ENCODE measurements at places on chromosomes 1 and 21.

DNA sequence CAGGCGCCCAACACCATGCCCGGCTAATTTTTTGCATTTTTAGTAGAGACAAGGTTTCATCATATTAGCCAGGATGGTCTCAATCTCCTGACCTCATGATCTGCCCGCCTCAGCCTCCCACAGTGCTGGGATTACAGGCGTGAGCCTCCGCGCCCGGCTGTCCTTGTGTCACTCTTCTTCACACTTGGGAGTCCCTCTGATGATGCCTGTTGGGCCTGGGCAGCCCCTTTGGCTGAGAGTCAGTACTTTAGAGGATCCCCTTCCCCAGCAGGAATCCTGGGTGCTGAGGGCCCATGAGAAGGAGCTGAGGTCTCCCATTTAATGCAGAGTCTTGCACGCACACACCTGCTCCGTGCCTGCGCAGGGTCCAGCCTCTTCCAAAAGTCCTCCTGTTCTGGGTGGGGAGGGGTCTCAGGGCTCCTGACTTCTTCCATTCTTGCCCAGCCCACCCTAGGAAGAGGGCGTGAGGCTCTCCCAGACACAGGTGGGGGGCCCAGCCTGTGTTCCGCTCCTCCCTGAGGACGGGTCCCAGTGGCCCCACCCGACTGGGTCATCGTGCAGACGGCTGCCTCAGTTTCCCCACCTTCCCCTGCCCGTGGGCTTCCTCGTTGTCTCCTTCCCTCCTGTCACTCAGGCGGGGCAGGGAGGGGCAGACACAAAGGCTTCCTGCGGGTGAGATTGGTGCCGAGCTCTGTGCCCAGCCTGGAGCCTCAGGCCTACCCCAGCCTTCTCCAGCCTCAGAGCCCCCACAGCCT lies 3.9 kb downstream of the TTLL10 start:
- DNase-seq: no peak

- DNase-seq: peak; percentile 100
Observed at GRCh38 chr1:15261155-15262002, 14.4 kb downstream of the FHAD1 start.

DNA sequence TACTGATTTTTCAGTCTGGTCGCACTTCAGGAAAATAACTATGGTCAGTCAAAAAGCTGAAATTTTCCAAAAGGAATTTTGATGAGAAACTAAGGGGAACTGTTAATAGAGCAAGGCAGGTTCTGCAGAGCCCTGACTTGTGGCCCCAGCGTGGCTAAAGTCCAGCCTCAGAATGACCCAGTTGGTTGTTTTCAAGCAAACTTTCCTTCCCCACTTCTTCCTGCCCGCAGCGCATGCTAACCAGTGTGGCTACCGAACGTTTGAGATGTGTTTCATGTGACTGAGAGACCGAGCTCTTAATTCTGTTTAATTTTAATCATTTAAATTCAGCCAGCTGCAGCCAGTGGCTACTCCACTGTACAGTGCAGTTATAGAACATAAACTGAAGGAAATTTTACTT lies 6.2 kb upstream of the IL10RB start:
- no peak for DNase-seq

DNA sequence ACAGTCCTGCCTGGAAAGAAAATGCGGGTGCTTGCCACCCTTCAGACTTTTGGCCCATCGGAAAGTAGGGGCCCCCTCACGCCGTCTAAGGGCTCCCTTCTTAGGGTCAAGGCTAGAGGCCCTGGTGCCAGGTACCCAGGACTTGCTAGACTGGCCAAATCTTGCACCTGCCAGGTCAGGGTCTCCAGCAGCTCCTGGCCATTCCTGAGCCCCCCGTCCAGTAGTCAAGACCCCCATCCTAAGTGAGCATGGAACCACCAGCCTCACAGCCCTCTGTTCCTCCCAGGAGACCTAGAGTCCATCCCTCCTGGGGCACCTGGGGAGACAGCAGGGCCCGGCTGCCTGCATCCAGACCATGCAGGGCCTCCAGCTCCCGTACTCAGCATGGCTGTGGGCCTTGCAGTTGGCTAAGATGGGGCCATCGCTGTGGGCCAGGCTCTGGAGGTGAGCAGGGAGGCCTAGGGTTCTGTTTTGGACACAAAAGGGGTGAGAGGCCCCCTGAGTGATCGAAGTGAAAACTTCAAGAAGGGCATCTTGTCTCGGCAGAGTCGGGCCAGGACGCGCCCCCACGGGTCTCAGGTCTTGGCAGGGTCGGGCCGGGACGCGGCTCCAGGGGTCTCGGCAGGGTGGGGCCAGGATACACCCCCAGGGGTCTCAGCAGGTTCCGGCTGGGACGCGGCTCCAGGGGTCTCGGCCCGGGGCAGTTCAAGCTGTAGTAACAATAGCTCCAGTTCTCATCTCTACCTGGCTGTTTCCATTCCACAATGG lies 5.9 kb downstream of the FNDC10 start:
- DNase-seq: no peak

DNA sequence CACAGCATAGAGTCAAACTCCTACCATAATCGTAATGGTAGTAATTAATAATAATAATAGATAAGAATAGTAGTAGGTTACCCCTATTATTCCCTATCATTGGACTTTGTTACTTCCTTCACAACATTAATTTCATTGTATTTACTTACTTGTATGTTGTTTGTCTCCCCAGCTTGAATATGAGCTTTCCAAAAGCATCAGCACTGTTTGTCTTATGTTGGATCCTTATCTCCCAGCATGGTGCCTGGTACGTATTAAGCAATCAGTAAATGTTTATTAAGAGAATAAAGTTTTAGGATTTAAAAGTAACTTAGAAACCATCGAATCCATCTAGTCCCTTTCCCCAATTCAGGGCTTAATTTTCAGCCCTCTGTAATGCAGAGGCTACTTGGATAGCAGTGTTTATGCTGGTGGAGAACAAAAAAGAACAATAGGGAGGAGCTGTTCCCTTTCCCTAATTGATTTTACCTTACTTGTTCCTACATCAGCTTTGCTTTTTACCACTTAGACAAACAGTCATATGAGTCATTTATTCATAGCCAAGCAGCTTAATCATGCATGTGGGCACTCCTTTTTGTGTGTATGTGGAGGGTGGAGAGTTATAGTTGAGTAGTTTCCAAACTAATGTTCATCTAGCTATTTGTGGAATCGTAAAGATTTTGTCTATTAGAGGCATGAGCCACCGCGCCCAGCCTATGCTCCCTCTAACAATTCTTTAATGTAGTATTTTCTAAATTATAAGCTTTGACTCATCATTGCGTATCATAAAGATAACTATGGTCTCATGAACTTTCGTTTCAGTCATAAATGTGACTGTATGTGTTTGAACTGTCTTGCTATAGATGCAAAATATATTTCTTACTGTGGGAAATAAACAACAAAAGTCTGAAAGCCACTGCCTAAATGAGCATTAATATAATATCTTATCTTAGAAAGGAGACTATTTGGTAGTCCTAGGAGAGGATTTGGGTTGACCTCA lies 20.9 kb upstream of the DR1 start:
- DNase-seq: no peak

- no peak for DNase-seq
Observed at GRCh38 chr1:30823627-30823968, 66.0 kb upstream of the LAPTM5 start.

GRCh38 chr1:209813902-209814301 lies 8.0 kb upstream of the IRF6 start:
- no peak for DNase-seq

- no peak for DNase-seq
Observed at GRCh38 chr1:232737917-232738316, 67.3 kb upstream of the MAP10 start.

GRCh38 chr1:91768786-91769725 lies 116.9 kb downstream of the TGFBR3 start:
- no peak for DNase-seq

GRCh38 chr1:190119683-190120082 lies 358.0 kb downstream of the BRINP3 start:
- DNase-seq: no peak

DNA sequence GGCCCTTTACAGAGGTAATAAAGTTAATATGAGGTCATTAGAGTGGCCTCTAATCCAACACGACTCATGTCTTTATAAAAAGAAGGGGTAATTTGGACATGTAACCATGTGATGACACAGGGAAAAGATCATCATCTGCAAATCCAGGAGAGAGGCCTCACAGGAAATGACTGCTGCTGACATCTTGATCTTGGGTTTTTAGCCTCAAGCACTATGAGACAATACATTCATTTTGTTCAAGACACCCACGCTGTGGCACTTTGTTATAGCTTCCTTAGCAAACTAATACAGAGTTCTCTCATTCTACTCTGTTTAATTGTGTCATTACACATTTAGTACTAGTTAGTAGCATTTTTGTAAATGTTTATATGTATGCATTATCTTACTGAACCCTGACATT lies 64.0 kb upstream of the RUNX1 start:
- no peak for DNase-seq

DNA sequence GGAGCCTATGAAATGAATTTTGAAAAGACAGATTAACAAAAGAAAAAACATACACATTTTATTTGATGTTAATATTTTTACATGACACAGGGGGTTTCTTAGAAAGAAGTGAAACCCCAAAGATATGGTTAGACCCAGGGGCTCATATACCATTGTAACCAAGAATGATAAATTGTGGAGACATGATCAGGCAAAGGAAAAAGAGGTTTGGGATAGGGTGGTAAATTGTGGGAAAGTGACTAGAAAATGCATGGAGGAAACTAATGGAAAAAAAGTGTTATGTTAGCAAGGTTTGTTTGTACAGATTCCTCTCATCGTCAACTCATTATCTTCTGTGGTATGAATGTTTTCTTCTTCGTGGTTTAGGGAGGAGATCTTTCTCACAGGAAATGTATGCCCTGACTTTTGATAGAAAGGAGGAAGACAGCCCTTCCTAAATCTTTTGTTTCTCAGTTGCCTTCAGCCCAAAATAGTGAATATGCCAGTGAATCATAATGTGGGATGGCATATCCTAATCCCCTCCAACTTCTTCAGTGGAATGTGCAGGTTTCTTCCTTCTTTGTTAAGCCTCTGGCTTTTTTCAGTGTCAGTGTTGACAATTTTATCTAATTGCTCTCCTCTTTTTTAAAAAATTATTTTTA lies 140.4 kb upstream of the UBE2U start:
- DNase-seq: no peak

GRCh38 chr21:46100426-46100825 lies 2.5 kb downstream of the COL6A2 start:
- no peak for DNase-seq

DNA sequence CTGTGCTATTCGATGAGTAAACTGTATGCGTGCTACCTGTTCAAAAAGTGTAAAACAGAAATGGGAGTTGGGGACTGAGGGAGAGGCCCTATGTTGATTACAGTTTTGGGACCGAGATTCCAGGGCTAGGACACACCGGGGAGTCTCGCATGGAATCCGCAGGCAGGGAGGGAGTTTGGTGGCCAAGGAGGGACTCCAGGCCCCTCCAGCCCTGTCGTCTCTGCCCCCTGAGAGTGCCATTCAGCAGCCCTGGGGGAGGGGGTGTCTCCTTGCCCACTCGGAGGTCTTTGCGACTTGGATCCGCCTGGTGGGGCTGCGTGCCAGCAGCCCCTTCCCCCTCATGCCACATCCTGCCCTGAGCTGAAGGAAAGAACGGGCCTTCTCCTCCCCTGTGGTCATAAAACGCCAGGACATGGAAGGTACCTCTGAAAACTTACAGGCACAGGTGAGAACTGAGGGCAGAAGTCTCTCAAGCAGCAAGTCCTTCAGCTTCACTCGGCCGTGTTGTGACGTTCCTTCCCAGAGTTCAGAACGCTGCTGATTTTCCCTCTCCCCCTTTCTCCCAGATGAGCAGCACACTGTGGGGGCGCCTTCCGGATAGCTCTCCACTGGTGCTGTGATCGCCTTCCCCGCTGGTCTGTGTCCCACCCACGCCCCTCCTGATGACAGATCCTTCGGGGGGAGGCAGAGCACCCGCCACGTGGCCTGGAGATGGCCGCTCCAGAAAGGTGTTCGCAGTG lies 141.4 kb downstream of the PEX14 start:
- DNase-seq: no peak

GRCh38 chr1:157311730-157312081 lies 173.5 kb upstream of the ETV3 start:
- no peak for DNase-seq

DNA sequence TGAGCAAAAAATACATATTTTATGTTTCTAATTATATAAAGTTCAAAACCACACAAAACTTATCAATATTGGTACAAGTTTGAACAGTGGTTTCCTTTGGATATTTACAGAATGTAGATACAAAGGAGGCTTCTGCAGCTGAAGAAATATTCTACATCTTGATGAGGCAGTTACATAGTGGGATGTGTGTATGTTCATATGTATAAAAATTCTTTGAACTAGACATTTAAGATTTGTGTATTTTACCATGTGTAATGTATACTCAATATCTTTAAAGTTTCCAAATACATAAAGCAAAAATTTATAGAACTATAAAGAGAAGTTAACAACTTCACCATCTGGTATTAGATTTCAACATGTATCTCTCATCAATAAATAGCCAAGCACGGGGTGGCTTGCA lies 80.7 kb upstream of the TNFSF4 start:
- DNase-seq: no peak

GRCh38 chr1:78370356-78370755 lies 120.4 kb upstream of the PTGFR start:
- DNase-seq: no peak

GRCh38 chr1:202150187-202150586 lies 5.7 kb upstream of the ARL8A start:
- DNase-seq: no peak

DNA sequence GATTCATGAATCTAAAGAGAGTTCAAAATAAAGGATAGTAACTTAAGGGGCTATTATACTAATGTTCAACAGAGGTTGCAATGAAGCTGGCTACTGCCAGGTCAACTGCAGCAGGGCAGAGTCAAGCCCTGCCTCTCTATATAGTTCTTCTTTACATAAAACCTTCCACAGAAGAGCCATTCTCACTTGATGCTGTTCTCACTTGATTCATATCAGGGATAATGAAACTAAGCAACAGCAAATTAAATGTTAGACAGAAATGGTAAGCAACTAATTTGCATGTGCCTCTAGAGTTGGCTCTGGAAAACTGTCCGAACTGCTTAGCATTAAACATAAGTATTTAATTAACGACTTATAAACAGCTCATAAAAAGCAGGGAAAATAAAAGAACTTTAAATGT lies 17.4 kb downstream of the CCSAP start:
- no peak for DNase-seq

GRCh38 chr1:168833801-168834224 lies 104.8 kb upstream of the DPT start:
- no peak for DNase-seq

GRCh38 chr1:21292503-21292983 lies 2.3 kb upstream of the ECE1 start:
- no peak for DNase-seq

- no peak for DNase-seq
Observed at GRCh38 chr1:41534181-41535076, 49.9 kb upstream of the EDN2 start.

- DNase-seq: no peak
Observed at GRCh38 chr1:85830837-85831236, 122.6 kb upstream of the ZNHIT6 start.

GRCh38 chr1:232985882-232986526 lies 35.6 kb downstream of the NTPCR start:
- DNase-seq: no peak

GRCh38 chr1:47449822-47450552 lies 12.1 kb downstream of the FOXD2 start:
- no peak for DNase-seq

GRCh38 chr1:225745273-225745672 lies 32.4 kb upstream of the SRP9 start:
- DNase-seq: no peak

All from CD14-positive monocyte (primary cell).